ENCODE measurements at places on chromosomes 2 and 18. TPM values are rescaled to one million over a fixed set of nuclear protein-coding genes. Genes with fewer than 3 reads are reported as not detected.
A peak's percentile ranks its signal among the peaks of the same experiment; 100 is the strongest.

DNA sequence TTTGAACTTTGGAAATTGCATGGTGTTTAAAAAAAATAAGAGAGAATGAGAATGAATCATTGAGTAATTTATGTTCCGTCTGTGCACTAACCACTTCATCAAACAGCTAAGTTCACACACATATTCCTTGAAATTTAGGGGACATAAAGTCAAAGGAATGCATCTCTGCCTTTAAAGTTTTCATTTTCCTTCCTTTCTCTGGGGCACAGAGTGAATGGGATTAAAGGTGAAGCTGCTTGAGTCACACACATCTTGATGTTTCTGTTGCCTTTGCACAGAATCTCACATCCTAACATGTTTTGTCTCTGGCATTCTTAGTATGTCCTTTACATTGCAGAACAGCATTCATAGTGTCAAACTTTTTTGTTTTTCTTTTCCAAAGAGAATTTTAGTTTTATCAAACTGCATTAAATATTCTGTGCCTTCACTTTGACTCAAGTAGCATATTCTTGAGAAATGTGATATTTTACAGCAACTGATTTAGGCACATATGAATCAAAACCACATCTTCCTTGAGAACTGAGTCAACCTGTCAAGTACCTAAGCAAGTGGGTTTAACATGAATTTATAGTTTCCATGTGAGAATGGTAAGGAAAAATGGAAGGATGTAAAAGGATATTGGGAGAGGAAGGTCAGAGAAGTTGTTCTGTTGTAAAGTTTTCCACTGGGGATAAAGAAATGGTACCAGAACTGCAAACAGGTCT is 169.1 kb upstream of the THUMPD2 start:
- DNase-seq: no peak

DNA sequence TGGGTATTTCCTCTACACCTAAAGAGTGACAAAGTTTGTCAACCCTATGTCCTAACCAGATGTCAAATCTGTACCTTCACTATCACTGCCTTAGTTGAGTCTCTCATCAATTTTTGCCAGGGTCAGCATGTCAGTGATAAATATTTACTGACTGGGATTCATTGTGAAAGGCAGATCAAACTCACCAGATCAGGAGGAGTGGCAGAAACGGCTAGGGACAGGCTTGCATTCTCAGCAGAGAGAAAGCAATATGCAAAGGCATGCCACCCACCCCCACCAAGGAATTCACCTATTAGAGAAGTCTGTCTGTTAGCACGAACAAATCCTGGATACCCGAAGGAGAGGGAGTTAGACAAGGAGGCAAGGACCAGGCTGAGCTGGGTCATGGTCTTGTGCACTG is 62.6 kb downstream of the PTPN2 start:
- no peak for DNase-seq

The CRYBA2 gene
- polyA plus RNA-seq: not detected

DNA sequence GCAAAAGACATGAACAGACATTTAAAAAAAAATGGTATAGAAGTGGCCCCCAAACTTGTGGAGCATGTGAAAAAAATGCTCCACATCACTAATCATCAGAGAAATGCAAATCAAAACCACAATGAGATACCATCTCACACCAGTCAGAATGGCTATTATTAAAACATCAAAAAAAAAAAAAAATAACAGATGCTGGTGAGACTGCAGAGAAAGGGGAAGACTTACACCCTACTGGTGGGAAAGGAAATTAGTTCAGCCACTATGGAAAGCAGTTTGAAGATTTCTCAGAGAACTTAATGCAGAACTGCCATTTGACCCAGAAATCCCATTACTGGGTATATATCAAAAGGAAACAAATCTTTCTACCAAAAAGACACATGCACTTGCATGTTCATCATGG is 164.8 kb downstream of the RIT2 start:
- no peak for DNase-seq

GRCh38 chr2:102618452-102619413 is 620 bp upstream of the SLC9A2 start:
- no peak for DNase-seq

DNA sequence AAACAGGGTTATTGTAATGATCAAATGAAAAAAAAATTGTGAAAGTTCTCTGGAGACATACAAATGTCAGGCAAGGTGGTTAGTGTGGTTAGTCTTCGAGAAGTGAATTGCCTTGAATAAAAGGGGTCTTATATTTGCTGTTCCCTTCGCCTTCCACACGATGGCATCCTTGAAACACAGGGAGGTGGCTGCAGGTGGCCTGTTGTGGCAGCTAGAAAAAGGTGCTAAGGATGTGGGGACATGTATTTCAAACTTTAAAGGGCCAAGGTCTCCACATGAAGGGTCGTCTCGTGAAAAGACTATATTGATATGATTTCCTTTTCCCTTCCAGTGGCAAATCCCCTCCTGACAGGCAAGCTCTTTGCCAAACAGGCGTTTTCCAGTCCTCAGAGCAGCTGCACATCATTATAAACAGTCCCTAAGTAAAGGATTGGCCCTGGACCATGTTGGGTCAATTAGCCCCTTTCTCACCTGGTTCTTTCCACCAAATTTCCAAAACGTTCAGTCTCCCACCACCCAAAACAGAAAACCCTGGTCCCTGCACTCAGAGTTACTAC is 68.5 kb downstream of the COPS8 start:
- peak; percentile 55 for DNase-seq

GRCh38 chr2:109438773-109439389 is 174.9 kb downstream of the SEPTIN10 start:
- no peak for DNase-seq

The ADAM17 gene
- polyA plus RNA-seq: 38.0 TPM

The SPP2 gene
- polyA plus RNA-seq: not detected

DNA sequence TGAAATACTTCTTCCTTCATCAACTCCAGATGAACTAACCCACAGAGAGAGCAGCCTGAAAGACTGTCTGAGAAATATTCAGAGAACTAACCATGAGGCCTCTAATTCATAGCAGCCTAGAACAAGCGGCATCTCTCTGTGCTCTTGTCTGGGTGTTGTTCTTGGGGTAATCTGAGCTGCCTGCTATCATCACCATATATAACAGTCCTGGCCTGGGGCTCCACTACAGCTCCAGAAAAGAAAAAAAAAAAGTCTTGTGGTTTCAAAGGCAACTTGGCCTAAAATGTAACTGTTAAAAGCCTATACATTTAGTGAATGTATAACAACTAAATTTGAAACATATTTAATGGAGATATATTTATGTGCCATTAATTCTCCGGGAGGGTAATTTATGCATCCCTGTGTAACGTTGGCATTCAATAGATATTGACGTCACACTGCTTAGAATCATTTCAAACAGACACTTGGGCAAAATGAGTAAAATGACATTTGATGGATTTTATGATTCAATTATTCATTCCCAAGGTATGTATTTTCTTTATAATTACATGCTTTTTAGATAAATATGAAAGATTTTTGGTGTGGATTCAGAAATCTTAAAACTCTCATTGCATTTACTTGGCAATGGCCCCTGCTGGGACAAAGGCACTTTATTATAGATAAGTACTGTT is 294.3 kb downstream of the HRH4 start:
- no peak for DNase-seq

DNA sequence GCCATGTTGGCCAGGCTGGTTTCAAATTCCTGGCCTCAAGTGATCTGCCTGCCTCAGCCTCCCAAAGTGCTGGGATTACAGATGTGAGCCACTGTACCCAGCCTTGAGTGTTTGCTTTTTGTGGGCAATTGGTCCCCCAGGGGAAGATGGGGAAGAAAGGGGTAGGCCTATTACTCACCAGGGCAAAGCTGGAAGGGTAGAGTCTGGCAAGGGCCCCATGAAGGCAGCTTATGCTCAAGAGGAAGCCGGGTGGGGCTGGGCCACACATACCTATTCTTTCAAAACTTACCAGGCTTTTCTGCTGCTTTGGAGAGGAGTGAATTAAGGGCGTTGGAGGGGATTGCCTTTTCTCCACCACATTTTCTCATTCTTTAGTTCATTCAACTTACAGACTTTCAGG is 24.5 kb upstream of the CD28 start:
- DNase-seq: no peak

- no peak for DNase-seq
These were observed 29.0 kb downstream of the LPIN1 start for GRCh38 chr2:11775384-11775783.

DNA sequence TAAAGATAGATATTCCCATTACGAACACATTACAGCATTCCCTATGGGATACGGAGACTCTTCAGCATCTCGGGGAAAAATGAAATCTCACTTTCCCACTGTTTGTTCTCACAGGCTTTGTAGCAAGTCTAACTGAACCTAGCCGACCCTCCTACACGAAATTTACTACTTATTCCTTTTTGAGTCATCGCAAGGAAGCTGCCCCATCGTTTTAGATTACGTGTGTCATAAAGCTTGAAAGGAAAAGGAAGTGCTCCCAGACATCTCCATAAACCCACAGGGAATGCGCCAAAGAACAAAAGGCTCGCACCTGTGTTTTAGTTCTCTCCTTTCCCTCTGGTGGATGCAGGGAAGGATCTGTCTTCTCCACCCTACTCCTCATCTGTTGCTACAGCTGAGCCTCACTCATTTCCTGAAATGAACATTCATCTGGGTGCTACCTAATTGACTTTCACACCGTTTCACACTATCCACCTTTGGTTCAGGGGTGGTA is 76.2 kb upstream of the STK39 start:
- DNase-seq: no peak

DNA sequence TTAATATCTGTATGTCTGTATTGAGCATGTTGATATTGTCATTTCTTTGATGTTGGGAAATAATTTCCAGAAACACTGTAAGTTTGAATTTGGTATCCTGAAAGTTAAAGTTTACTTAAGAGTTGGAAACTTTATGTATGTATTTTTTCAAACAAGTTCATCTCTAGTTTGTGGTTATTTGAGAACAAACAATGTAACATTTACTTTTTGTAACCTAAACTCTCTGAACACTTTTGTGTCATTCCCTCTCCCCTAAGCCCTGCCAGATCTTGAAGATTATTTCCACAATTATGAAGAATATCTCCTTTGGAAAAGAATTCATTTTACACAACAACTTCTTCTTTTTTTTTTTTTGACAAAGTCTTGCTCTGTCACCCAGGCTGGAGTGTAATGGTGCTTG is 24.9 kb downstream of the TDRD15 start:
- no peak for DNase-seq

- no peak for DNase-seq
These were observed 51.9 kb upstream of the FANCL start for GRCh38 chr2:58293056-58293455.

- no peak for DNase-seq
These were observed 2115.5 kb upstream of the CELF4 start for GRCh38 chr18:39681061-39681460.

- no peak for DNase-seq
These were observed 959 bp upstream of the TUBA4B start for GRCh38 chr2:219252084-219252483.

The SCN7A gene
- 9.7 TPM for polyA plus RNA-seq

DNA sequence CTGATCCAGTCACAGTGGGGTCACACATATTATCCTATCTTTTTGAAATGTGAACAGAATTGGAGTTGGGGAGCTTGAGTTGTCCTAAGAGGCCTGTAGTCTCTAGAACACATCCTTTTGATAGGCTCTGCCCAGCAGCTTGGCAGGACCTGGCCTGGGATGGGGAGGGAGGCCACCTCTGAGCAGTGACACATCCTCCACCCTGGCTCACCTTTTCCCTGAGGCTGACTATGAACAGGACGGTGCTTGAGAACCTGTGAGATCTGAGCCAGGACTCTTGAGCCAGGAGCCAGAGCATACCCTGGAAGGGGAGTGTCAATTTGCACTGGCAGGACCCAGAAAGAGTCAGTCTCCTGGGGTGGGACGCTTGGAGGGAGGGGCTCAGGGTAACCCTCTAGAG is 17.7 kb upstream of the ATP6V1B1 start:
- DNase-seq: no peak

- DNase-seq: no peak
These were observed 332.0 kb downstream of the PIK3C3 start for GRCh38 chr18:42287047-42287446.

DNA sequence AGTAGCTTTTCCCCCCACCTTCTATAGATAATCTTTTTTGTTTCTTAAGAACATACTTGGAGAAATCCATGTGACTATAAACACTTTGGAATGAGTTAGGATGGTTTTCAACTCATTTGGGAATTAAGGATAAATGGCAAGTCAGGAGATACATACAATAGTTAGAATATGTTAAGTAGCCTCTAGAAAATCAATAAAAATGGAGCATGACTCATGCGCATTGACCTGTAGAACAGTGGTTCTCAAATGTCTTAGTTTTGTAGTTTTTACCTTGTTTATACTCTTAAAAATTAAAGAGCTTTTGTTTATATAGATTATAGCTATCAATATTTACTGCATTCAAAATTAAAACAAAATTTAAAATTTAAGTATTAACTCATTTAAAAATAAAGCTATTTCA is 24.7 kb downstream of the NUP35 start:
- no peak for DNase-seq

The SERPINB3 gene
- 0.07 TPM for polyA plus RNA-seq

GRCh38 chr18:23803755-23804154 is 114.5 kb downstream of the LAMA3 start:
- no peak for DNase-seq

DNA sequence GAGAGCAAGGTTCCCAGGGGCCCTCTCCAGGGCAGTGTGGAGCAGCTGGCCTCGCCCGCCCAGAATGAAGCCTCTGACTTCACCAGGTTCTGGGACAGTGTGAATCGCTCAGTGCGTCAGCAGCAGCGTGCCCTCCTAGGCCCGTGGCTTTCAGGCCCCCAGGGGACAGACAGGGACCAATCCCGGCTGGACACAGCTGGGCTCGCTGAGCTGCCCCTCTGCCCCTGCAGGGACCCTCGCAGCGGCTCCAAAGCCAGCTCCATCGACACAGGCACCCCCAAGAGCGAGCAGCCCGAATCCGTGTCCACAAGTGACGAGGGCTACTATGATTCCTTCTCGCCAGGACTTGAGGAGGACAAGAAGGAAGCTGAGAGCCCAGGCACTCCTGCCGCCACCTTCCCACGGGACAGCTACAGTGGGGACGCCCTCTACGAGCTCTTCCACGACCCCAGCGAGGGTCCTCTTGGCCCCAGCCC is 7.6 kb downstream of the AMER3 start:
- no peak for DNase-seq

All from renal cortex interstitium (tissue), 15 donors.